ENCODE measurements at places on chromosomes 5 and 9.

DNA sequence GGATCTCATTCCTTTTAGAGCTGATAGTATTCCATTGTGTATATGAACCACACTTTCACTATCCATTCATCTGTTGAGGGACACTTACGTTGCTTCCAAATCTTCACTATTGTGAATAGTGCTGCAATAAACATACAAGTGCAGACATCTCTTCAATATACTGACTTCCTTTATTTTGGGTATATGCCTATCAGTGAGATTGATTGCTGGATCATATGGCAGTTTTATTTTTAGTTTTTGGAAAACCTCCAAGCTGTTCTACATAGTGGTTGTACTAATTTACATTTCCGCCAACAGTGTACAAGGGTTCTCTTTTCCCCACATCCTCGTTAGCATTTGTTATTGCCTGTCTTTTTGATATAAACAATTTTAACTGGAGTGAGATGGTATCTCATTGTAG lies 33.8 kb upstream of the LECT2 start:
- DNase-seq, result no peak

DNA sequence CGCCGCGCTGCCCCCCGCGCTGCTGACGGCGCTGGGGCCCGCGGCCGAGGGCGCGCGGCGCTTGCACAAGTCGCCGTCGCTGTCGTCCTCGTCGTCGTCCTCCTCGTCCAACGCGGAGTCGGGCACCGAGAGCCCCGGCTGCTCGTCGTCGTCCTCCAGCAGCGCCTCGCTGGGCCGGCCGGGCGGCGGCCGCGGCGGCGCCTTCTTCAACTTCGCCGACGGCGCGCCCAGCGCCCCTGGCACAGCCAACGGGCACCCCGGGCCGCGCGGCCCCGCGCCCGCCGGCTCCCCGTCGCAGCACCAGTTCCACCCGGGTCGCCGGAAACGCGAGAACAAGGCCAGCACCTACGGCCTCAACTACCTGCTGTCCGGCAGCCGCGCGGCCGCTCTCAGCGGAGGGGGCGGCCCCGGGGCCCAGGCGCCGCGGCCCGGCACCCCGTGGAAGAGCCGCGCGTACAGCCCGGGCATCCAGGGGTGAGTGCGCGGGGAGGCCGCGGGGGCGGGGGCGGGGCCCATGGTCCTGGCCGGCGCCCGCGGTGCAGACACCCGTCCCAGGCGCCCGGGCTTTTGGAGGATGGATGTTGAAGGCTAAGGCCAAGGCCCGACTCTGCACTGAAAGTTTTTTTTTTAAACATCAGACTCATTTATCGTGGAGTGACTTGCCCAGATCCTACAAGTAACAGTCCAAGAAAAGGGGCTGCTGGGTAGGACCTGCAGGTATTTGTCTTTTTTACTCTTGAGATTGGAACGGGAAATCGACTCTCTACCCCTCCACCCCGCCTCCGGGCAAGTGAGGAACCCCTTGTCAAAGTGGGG lies 1.2 kb downstream of the TENT4A start:
- DNase-seq, result peak; percentile 36

DNA sequence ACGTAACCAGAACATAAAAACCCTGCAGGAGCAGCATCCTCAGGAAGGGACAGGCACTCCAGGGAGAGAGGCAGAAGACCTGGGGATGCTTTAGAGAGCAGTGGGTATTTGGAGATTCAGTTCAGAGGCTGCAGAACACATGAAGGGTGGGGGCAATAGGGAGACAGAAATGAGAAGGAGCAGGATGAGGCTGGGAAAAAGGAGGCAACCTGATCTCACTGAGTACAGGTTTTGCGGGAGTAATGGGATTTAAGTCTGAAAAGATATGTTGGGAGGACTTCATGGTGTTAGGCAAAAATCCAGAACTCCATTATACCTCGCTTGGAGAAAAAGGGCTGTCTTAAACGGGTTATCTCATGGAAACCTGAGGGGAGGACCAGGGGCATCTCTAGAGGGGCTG lies 41.3 kb upstream of the GARNL3 start:
- DNase-seq, result no peak

DNA sequence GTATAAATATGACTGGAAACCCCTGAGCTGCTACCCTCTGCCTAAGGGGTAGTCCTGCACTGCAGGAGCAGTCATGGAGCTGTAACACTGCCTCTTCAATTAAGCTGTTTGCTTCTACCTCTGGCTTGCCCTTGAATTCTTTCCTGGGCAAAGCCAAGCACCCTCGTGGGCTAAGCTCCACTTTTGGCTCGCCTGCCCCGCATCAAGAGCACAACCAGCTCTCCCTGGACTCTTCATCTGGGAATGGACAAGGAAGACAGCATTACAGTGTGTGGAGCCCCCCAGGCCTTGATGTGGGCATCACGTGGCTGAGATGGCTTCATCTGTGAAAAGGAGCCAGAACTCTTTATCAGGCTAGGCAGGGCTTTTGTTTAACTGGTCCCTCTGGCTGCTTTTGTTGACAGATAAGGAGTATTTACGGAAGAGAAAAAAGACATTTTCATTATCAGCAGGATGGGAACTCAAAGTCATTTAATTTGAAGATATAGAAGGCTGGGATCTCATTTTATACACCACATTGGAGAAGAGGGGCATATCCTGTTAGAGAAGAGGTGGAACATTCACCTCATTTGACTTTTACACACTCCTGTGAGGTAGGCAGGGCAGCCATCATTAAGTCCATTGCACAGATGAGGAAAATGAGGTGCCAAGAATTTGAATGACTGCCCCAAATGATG lies 137.8 kb downstream of the SEMA6A start:
- DNase-seq, result no peak

GRCh38 chr9:118418887-118419565 lies 714.8 kb downstream of the TLR4 start:
- DNase-seq, result peak; percentile 8

DNA sequence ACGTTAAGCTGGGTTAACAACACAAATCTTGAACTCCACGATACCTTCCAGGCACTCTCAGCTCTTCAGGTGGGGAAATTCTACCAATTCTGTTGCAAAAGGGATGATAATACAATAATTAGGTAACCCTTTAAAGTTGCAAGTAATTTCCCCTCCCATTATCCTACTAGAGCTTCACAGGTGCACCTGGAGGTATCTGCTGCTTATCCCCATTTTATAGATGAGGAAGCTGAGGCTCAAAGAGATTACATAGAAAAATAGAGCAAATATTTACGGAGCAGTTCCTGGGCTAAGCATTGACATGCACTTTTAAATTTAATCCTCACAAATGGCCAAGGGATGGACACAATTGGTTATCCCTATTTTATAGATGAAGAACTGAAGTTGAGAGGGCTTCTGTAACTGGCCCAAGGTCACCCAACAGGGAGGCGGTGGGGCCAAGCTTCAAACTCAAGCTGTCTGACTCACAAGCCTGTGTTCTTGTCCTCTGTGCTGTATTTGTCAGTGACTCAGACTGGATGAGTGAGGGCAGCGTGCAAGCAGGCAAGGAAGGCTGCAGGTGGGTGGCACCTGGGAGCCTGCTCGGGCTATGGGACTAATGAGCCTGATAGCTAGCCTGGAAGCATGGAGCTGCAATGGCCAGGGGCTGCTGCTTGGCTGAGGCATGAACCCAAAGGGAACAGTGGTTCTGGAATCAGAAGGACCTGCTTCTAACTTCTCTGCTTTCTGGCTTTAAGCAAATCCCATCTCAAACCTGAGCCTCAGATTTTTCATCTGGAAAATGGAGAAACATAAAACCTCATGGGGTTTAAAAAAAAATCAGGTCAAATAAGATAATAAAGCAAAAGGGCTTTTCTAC lies 105.5 kb downstream of the PDE6A start:
- no peak for DNase-seq

GRCh38 chr5:73233461-73234203 lies 60.6 kb downstream of the TMEM174 start:
- DNase-seq, result peak; percentile 87

- DNase-seq, result no peak
These were observed 430.3 kb upstream of the ZNF462 start for GRCh38 chr9:106432631-106433030.

DNA sequence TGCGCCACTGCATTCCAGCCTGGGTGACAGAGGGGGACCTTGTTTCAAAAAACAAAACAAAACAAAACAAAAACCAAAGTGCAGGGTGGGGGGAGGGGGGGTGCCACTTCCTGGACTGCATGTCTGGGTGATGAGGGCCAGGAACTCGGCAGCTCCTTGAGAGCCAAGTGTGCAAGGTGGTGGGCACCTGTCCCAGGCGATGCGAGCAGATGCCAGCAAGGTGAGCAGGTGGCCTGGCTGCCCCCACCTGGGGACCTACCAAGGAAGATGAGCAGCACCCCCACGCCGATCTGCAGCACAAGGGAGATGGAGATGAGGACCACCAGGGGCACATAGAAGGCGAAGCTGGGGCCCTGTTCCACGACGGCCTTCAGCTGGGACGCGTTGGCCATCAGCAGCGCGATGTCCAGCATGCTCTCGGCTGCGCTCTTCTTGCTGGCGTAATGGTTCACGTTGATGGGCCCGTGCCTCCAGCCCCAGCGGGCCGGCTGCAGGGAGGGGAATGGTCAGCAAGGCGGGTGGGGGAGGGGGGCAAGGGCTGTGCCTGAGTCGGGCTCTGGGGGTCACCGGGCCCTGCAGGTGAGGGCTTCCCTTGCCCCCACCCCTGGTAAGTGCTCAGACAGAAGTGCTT lies 7.8 kb downstream of the NINJ1 start:
- no peak for DNase-seq
